ENCODE measurements at places on chromosomes 13 and 19. TPM values are rescaled to one million over a fixed set of nuclear protein-coding genes. Genes with fewer than 3 reads are reported as not detected.

Gene APOE
- 2.4 TPM for total RNA-seq

Gene SH2D3A
- 0.32 TPM for total RNA-seq

Gene IGFL1
- not detected for total RNA-seq

Gene CDKN2D
- total RNA-seq: 6.2 TPM

Gene GRK1
- total RNA-seq: 0.44 TPM

Data from bladder microvascular endothelial cell (primary cell).